Right renal pelvis (tissue), 4 donors: ENCODE measurements at places on chromosomes 12 and 14.
A peak's percentile ranks its signal among the peaks of the same experiment; 100 is the strongest.

- DNase-seq = no peak
Observed at GRCh38 chr12:99649551-99649950, 2.0 kb downstream of the GARIN6 start.

DNA sequence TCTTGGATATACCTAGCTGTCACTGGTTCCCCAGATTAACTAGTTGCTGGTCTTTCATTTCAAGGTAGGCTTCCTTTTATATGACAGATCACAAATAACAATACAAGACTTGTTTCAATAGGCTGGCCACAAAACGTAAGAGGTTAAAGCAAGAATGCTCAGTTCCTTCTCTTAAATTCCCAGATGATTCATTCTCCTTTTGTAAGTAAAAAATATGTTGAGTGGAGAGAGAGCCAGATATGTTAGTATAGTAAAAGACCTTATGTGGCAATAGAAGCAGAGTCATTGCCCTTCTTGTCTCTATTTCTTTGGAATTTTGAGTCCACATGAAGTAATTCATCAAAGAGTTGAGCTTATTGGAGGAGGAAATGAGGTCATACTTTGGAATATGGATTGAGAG, 939.0 kb upstream of the ATXN7L3B start:
- DNase-seq = no peak

GRCh38 chr14:94121485-94121884, 7.9 kb downstream of the IFI27L2 start:
- DNase-seq = no peak

- DNase-seq = no peak
Observed at GRCh38 chr12:15225136-15225862, 4.1 kb upstream of the RERG start.

DNA sequence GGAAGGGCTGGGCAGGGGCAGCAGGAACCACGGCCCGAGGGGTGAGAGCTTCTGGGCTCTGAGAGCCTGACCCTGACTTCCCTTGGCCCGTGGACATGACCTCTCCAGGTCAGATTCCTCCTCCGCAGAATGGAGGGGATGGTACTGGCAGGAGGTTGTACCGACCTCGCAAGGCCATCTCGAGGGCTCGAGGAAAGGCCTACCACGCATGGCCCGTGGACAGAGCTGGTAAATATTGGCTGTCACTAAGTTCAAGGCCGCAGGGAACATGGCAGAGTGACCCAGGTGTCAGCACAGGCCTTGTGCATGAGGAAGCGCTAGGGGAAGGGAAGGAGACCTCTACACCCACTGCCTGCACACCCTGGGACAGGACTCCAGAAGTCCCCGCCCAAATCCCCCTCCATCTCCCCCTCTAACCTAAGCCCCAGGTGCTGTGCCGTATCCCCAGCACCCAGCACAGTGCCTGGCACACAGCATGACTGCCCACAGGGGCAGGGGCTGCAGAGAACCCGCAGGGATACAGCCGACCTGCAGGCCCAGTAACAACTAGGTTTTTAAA, 54.9 kb upstream of the PPP2R5C start:
- DNase-seq = no peak

- DNase-seq = no peak
Observed at GRCh38 chr12:53948650-53949593, 5.8 kb upstream of the HOXC12 start.

- DNase-seq = no peak
Observed at GRCh38 chr12:24791622-24792021, 157.3 kb downstream of the BCAT1 start.

DNA sequence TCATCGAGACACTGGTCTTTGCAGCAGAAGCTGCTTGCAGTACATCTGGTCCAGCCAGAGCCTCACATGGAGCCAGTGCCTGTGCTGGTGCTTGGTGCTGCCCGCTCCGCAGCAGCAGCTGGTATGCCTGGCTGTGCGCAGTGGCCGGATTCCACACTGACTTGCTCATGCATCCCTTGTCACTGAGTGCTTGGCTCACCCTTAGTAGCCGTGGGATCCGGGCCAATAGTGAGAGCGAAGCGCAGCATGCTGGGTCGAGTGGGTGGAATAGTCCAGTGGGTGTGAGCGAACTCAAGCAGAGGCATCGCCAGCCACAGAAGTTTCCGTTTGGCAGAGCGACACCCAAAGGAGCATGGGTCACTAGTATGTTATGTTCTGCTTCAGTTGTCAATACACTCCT, 10.1 kb upstream of the FBXO33 start:
- no peak for DNase-seq

DNA sequence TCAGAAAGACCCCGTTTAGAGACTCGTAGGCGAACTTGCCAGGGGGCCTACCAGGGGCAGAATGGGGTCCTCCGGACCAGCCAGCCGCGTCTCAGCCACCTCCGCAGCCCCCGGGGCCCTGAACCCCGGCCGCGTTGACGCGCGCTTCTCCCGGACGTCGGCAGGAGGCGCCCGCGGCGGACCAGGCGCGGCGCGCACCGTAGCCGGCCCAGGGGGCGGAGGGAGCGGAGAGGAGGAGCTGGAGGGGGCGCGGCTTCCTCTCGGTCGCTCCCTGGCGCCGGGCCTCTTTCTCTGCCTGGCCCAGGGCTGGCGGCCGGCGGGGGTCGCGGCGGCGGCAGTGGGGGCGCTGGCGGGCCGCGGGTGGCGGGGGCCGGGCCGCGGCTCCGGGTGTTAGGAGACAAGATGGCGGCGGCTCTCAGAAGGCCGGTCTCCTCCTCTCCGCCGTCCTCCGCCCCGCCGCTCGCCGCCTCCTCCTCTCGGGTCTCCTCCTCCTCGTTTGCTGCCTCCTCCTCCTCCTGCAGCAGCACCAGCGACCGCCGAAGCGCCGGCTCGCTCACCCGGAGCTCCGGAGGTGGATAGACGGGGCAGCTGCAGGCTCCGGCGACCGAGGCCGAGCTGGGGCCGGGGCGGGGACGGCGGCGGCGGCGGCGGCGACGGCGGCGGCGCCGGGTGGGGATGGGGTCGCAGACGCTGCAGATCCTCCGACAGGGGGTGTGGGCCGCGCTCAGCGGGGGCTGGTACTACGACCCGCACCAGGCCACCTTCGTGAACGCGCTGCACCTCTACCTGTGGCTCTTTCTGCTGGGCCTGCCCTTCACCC, at the start of gene PCNX1:
PCNX1 (plus strand) TSS at position 284 of the 820 bp plus-strand sequence; CDS start at position 676, 392 bp downstream.
- DNase-seq = peak; percentile 81

DNA sequence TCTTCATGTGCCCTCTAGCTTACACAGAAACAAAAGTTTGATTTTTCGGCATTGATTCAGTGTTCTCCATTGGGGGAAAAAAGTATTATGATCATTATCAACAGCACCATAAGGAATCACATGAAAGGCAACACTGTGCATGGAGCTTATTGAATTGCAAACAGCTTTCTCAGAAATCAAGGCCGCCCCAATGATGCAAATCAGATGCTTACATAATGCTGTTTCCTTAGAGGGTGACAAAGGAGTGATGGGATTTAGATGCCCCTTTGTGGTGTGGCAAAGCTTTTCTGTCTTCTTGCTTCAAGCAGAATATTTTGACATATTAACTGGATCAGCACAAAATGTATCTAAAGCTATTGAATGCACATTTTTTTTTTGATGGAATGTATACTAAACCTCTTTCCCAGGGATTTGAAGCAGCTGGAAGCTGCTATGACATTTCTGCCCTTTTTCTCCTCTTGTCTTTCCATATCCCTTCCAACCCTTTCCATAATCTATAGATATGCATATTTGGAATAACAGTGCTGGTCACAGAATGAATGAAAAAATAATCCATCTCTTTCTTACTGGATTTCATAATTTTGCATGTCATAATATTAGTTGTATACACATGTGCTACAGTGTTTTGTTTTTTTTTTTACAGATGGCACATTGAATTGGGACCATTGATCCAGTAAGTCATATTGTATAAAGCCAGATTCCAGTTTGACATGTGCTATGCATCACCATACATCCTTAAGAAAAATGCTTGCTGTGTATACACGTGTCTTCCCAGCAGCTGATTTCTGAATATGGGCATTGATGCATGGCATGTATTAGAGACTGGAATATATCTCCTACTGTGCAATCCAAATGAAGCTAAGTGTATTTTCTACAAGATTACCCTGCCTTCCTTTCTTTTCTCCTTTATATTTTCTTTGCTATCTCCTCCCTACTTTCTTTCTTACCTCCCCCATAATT, 259.7 kb upstream of the DCN start:
- DNase-seq = no peak

- DNase-seq = no peak
Observed at GRCh38 chr12:120940006-120940405, 35.8 kb upstream of the SPPL3 start.

GRCh38 chr14:70291396-70291795, 68.1 kb downstream of the COX16 start:
- no peak for DNase-seq

DNA sequence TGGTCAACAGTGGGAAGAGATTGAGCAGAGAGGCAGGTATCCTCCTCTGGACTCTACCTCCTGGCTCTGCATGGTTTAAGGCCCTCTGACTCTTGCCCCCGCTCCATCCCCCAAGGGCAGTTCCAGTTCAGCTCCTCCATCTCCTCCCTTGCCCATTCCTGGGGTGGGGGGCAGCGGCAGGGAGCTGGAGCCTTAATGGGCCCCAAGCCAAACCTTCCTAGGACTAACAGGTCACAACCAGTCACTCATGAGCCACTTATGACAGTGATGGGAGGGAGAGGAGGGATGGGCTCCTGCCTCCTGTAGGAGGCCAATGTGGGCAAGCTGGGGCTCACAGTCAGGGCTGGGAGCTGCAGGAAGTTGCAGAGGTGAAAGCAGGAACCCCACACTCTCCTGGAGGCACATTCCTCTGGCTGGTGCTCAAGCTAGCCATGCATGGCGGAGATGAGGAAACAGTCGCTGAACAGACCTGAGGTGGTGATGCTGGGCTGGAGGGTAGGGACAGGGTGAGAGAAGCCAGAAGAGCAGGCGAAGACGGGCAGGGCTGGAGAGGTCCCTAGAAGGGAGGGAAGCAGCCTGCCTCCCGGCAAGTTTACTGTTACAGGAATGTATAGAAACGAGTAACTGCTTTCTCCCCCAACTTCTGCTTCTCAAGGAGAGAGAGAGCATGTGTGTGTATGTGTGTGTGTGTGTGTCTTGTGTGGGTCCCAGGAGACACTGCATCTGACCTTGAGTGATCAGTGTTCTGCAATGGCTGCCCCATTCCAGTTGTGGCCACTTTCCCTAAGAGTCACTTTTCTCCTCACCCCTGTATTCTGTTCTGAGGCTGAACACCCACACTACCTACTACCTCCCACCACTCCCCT, 5.0 kb upstream of the RAPGEF3 start:
- DNase-seq = no peak

- no peak for DNase-seq
Observed at GRCh38 chr14:39554576-39554975, 122.3 kb upstream of the FBXO33 start.

- no peak for DNase-seq
Observed at GRCh38 chr12:75345531-75345930, 11.1 kb downstream of the GLIPR1L1 start.

DNA sequence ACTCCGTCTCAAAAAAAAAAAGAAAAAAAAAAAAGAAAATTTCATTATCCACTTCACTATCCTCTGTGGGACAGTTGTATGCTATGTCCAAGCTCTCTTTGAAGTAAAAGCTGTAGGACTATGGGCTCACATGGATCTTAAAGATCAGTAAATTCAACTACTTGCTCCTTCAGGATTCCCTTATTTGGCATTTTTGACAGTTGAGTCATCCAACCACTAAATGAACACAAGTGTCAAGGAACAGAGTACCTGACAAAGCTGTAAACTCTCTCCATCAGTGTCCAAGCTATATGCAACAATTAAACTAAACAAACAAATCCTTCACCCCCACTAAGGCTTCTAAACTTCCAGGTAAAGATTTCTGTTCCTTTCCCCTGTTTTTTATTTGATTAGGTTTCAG, 177.0 kb downstream of the CEP128 start:
- DNase-seq = no peak

DNA sequence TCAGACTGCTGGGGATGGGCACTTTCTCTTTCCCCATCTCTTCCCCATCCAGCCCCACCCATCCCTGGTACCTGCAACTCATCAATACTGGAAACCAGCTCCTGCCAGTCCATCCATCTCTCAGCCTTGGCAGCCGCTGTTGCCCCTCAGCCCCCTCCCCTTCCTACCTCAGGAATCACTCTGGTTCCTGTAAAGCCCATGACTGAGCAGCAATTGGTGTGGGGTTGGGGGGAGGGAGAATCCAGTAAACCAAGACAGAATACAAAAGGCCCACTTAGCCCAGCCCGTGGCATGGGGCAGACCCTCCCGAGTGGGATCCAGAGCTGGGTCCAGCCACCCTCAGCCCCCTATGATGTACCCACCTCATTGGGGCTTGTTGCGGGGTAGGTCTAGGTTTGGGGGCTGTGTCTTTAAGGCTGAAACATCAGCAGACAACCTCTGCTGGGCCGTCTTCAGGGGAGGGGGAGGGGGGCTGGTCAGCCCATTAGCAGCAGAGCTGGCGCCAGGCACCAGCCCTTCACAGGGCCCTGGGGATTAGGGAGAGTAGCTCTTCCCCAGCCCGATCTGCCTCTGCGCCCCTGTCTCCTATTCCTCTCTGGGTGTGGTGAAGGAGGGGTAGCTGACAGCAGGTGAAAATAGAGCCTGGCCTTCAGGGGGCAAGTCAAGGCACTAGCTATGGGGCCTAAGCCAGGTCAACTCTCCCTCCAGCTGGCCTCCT, 702 bp upstream of the PRPH start:
- DNase-seq = no peak

GRCh38 chr12:47686645-47687240, 19.1 kb downstream of the RPAP3 start:
- DNase-seq = no peak

DNA sequence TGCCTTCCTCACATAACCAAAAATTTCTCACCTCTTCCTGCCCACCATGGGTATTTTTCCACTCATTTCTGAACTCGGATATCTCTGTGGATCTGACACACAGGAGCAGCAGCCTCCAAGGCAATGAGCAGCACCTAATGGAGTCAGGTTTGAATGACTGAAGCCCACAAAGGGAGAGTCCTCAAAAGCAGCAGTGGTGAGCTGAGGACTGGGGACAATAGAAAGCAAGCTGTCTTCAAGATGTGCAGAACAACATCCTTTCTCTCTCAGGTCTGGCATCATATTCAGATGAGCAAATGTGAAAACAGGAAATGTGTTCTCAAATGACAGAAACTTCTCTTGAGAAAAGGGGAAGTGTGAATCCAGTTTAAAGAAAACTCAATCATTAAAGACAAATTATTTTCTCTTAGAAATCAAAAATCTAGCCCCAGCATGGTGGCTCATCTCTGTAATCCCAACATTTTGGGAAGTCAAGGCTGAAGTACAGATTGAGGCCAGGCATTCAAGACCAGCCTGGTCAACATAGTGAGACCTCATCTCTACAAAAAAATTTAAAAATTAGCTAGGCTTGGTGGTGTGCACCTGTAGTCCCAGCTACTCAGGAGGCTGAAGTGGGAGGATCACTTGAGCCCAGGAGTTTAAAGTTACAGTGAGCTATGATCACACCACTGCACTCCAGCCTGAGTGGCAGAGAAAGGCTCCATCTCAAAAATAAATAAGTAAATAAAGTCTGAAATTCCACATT, 54.2 kb downstream of the C12orf42 start:
- DNase-seq = no peak

DNA sequence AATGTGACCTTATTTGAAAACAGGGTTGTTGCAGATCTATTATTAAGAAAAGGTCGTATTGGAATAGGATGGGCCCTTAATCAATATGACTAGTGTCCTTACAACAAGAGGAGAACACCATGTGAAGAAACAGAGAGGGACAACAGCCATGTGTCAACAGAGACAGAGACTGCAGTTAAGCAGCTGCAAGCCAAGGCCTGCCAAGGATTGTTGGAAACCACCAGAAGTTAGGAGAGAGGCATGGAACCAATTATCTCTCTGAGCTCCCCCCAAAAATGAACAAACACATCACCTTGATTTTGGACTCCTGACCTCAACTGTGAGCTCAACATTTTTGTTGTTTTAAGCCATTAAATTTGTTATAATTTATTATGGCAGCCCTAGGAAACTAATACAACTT, 214.6 kb upstream of the PRKD1 start:
- no peak for DNase-seq

- DNase-seq = no peak
Observed at GRCh38 chr12:80643961-80644360, 63.5 kb upstream of the MYF6 start.
